Activated naive CD4-positive, alpha-beta T cell treated with anti-CD3 and anti-CD28 coated beads, Interleukin-2, amount 10 ng/mL, durations not matched to agents 7 days and 5 days (primary cell): ENCODE measurements at places on chromosomes 7 and 10.

DNA sequence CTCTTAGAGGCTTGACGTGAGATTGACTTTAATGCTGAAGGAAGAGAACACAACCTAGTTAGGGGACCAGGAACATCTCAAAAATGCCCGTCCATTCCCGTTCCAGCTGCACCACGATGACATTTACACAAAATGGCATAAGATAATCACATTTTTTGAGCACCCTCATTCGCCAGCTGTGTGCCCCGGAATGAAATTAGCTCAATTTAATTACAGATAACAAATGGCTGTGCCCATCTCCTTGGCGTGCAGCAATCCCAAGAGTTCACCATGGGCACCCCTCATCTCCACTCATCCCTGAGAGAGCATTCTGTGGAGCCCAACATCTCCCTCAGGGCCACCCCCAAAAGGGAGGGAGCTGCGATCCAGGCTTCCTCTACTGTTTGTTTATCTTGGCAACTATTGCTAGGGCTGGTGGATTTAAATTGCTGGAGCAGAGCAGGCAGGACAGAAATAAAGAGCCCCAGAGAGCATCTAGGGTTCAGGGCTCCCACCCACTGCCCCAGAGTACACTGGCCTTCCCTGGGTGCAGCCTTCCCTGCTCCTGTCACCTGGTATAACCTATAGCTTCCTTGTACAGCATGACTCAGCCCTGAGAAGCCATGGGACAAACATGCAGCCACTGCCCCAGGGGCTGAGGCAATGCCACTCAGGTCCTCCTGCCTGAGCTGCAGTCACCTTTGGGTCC, 263.5 kb downstream of the ZEB1 start:
- H3K27ac ChIP-seq = no peak overlapping the region
- no peaks in the 10 kb centered on the region for H3K36me3 ChIP-seq
- peaks cover 13% of the 10 kb centered on the region for H3K27me3 ChIP-seq
- H3K4me1 ChIP-seq = peaks cover 7% of the 10 kb centered on the region

DNA sequence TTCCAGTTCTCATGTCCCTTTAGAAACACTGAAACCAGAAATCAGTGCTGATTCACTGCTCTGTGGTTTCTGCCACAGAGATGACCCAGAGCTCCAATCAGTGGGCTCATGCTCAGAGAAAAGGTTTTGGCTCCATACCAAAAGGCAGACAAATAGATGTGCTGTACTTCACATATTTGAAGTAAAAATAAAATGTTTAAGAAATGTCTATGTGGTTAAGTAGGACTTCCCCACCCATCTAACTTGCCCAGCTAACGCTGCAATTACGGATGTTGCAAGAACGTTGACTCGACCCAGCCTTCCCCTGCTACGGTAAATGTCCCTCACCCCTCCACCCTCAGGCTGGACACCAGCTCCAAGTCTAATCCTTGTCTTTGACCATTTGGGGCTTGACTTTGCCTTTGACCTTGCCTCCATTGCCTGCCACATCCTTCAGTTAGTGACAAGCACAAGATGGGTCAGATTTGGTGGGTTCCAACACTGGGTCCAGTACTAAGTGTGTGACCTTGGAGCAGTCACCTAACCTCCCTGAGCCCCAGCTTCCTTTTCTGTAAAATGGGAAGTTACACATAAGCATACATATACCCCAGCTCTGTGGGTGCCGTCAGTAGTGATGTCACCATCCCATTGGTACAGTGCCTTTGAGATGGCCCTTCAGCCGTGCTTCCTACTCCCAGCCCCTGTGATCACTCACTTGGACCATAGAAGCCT, 95.8 kb downstream of the CHST15 start:
- peaks cover 60% of the 10 kb centered on the region for H3K27me3 ChIP-seq
- H3K36me3 ChIP-seq = no peaks in the 10 kb centered on the region
- DNase-seq = no peak

- peaks cover 3% of the 10 kb centered on the region for H3K27me3 ChIP-seq
- H3K4me1 ChIP-seq = peaks cover 9% of the 10 kb centered on the region
- H3K4me3 ChIP-seq = no peak overlapping the region
- DNase-seq = no peak
Observed at GRCh38 chr7:55072251-55072650, 53.4 kb downstream of the EGFR start.

- peaks cover 20% of the 10 kb centered on the region for H3K4me1 ChIP-seq
- no peaks in the 10 kb centered on the region for H3K27me3 ChIP-seq
- no peak overlapping the region for H3K4me3 ChIP-seq
- no peaks in the 10 kb centered on the region for H3K36me3 ChIP-seq
- H3K27ac ChIP-seq = peak overlapping the region; percentile 2
Observed at GRCh38 chr10:132226586-132227405, 40.0 kb downstream of the DPYSL4 start.

- no peaks in the 10 kb centered on the region for H3K36me3 ChIP-seq
- peaks cover 18% of the 10 kb centered on the region for H3K27me3 ChIP-seq
- no peak for DNase-seq
Observed at GRCh38 chr7:74439541-74439940, 14.2 kb upstream of the GTF2IRD1 start.

DNA sequence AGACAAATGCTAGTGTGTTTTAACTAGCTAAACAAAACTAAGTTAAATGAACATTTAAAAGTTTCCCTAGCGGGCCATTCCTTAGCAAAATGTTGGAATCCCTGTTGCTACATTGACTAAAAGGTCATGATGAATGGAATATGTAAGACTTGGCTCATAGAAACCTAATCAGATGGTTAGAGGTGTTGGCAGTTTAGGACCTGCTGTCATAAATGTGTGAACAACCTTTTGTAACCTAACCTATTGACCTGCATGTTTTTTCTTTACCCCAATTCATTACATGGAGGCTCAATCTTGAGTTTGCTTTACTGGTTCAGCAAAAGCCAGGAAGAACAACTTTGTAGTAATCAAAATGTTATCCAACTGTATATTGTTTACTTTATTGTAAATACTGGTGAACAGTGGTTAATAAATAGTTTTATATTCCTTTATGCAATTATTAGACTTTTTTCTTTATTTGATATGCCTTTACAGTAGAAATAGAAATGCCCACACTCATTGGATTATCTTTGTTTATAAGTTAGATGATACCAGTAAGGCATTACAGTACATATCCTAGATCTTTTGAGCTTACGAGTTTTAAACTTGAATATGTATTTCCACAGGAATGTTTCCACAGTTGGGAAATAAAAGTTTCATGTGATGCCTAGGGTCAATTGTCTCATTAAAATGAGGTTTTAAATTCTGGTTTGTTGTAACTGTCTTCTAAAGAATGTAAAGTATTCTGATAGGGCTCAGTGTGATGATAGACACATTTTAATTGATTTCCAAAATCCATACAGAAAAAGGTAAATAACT, 11.6 kb downstream of the CBX3 start:
- peaks cover 40% of the 10 kb centered on the region for H3K36me3 ChIP-seq
- peaks cover 14% of the 10 kb centered on the region for H3K4me1 ChIP-seq
- DNase-seq = no peak
- no peaks in the 10 kb centered on the region for H3K27me3 ChIP-seq
- no peak overlapping the region for H3K27ac ChIP-seq

- H3K4me1 ChIP-seq = peaks cover 34% of the 10 kb centered on the region
- no peaks in the 10 kb centered on the region for H3K36me3 ChIP-seq
- no peak for DNase-seq
- H3K27me3 ChIP-seq = peaks cover 43% of the 10 kb centered on the region
- no peak overlapping the region for H3K4me3 ChIP-seq
Observed at GRCh38 chr10:114103284-114103683, 59.6 kb downstream of the ADRB1 start.

DNA sequence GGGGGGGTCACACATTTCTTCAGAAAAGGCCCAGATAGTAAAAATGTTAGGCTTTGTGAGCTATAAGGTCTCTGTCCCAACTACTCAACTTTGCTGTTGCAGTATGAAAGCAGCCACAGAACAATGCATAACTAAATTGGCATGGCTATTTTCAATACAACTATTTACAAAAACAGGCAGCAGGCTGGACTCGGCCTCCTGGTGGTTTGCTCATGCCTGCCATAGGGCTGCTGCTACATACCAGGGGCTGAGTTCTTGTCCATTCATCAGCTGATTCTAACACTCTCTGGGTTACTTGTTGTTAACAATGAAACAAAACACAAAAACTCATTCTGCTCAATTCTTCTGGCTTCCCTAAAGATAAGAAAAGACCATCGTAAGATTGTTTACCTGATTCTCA, 109.4 kb upstream of the ADAM12 start:
- no peaks in the 10 kb centered on the region for H3K36me3 ChIP-seq
- H3K4me1 ChIP-seq = no peaks in the 10 kb centered on the region
- no peaks in the 10 kb centered on the region for H3K27me3 ChIP-seq
- no peak overlapping the region for H3K4me3 ChIP-seq
- no peak overlapping the region for H3K27ac ChIP-seq
- no peak for DNase-seq

- H3K36me3 ChIP-seq = no peaks in the 10 kb centered on the region
- no peaks in the 10 kb centered on the region for H3K27me3 ChIP-seq
Observed at GRCh38 chr10:106570268-106570667, 594.2 kb downstream of the SORCS1 start.
